KG1 (cell line): ENCODE measurements at places on chromosomes 7 and 10.

DNA sequence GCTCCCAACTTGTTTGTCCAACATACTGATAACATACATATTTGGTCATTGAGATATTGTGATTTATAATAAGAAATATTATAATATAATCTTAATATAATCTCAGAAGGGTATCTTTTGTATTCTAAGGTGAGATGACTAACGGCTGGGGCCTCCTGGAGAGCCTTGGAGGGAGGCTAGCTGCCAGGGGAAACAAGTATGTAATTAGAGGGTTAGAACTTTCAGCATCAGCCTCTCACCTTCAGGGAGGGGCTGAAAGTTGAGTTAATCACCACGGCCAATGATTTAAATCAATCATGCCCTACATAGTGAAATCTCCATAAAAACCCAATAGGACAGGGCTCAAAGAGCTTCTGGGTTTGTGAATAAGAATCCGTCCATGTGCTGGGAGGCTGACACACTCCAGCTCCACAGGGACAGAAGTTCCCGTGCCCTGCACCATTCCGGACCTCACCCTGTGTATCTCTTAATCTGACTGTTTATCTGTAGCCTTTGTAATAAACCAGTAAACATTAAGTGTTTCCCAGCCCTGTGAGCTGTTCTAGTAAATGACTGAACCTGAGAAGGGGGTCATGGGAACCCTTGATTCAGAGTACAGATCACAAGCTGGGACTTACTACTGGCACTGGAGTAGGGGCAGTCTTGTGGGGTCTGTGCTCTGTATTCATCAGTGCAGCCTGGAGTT is 86.3 kb upstream of the STEAP1B start:
- DNase-seq: no peak

DNA sequence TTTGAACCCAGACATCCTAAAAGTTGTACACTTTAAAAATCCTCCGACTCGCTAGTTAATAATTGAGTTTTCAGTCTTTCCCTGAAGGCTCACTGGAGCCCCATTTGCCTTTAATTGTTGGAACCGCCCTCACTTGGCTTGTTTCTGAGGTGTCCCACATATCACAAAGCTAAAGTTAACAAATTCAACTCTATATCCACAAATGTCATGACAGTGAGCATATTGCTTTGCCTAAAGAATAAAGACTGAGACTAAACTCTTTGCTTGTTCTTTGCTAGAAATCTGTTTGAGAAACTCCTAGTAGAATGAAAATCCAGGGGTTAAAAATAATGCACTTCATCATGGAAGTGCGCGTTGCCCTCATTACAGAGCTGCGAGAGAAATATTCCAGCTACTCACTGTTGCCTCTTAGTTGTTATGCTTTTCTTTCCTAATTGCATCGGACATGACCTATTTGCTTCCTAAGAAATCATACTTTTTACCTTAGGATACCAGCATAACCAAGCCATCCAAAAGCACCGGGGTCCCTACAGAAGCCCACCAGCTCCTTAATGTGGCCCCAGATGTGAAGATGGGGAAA is 752 bp downstream of the THSD7A start:
- DNase-seq: no peak

DNA sequence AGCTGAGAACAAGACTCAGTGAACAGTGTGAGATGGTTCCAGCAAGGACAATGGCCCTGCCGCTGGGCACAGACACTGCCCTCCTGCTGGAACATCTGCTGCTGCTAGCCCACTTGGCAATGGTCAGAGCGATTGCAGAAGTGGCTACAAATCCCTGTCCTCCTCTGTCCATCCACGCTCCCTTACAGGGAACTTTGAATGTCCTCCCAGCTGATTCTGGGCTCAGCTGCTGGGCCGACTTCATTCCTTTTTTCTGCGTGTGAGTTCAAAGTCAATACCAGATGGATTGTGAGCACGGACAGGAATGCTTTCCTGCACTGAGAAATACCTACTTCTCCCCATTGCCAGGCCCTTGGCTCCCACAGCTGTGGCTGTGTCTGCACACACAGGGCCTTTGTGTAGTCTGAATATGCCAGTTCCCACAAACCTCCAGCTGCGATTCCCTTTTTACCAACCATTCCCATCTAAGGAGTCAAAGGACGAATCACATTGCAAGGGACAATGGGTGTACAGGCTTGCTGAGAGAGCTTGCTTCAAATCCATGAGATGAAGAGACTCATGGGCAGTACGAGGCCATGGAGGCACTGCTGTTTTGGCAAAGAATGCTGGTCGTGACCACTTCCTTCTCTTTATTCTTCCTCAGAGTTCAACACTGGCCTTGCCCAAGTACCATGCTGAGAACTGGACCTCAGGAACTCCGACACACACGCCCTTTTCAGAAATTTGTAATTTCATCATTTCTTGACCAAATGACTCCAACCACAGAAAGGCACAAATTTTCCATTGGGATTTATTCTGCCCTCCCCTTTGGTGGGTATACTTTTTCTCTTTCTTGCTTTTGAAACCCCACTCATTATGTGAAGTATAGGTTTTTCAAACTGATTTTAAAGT is 44.2 kb downstream of the BPGM start:
- no peak for DNase-seq

DNA sequence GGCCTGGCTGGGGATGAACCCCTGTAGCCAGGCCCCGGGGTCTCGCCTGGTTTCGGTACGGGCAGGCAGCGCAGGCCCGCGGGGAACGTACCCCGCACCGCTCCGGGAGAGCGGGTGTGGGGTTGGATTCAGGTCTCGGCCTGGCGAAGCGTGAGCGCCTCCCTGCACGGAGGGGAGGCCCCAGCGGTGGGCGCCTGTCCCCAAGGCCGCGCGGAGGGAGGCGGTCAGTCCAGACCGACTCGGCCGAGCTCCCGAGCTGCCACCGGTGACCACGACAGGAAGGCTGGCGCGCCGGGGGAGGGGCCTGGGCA is 378 bp upstream of the INPP5F start:
- no peak for DNase-seq

GRCh38 chr10:32957341-32958084 is 517 bp downstream of the ITGB1 start:
- DNase-seq: no peak

- no peak for DNase-seq
Observed at GRCh38 chr7:151243408-151244195, 4.9 kb downstream of the SMARCD3 start.

- no peak for DNase-seq
Observed at GRCh38 chr10:28869606-28870201, 192.4 kb downstream of the BAMBI start.

GRCh38 chr7:149261316-149261828 is 624 bp upstream of the ZNF783 start:
- no peak for DNase-seq

- no peak for DNase-seq
Observed at GRCh38 chr10:110845756-110846620, 25.7 kb upstream of the PDCD4 start.

- DNase-seq: no peak
Observed at GRCh38 chr7:83130623-83131545, 31.8 kb downstream of the PCLO start.

DNA sequence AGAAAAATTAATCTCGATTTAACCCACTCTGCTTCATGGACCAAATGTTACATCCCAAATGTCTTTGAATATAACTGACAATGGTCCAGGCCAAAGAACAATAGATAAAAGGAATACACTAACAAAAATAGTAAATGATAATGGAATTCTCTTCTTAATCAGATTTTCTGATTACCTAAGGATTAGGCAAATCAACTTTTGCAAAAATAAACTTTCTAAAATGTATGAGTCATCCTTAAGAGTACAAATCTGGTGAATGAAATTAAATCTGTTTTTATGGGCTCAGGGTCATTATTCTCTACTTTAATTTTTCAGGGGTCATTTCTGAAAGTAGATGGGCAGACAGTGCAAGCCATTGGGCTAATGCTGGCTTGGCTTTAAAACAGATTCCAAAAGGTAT is 102.1 kb upstream of the FAM13C start:
- DNase-seq: no peak

- no peak for DNase-seq
Observed at GRCh38 chr7:45174328-45174610, 16.7 kb downstream of the RAMP3 start.

GRCh38 chr7:114468844-114469243 is 54.2 kb downstream of the FOXP2 start:
- DNase-seq: no peak

- no peak for DNase-seq
Observed at GRCh38 chr7:44073664-44074348, 8.4 kb upstream of the PGAM2 start.

DNA sequence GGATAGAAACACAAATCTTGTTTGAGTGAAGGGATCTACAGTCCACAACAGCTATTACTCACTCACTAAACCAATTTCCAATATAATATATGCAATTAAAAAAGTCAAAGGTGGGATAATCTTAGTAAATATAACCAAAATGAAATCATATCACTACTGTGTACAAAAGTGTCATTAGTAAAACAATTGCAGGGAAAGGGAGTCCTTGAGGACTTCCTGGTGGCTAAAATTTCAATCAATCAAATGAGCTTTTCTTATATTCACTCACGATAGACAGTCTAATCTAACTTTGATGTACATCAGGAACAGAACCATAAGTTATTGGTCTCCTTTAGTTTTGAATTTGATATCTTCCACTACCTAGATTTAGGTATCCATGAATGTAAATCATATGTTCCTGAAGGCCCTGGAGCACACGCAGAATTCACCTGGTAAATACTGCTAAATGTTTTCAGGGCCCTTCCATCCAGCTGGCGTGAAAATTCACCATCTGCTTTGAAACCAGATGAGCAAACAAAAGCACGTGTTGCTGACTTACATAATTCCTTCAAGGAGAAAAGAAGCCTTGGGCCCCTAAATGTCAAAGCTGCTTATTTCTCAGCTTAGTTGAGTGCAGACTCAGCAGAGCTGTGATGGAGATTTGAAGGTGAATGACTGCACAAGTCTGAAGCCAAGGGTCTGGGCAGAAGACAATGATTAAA is 159.3 kb upstream of the TMEM196 start:
- no peak for DNase-seq

- no peak for DNase-seq
Observed at GRCh38 chr7:46881507-46882127, 700.3 kb downstream of the TNS3 start.

DNA sequence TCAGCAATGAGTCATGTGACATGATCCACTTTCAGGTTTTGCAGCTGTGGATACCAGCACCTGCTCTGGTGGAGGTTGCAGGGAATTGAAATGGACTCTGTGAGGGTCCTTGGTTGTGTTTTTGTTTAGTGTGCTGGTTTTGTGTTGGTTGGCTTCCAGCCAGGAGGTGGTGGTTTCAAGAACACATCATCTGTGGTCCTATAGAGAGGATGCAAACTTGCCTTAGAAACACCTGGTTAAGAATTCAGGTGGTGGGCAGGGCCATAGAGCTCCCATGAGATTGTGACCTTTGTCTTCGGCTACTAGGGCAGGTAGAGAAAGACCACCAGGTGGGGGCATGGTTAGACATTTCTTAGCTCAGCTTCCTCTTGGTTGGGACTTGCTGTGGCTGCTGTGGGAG is 59.2 kb upstream of the CYP2C9 start:
- no peak for DNase-seq

- DNase-seq: no peak
Observed at GRCh38 chr10:126111516-126111915, 215.2 kb downstream of the FANK1 start.

DNA sequence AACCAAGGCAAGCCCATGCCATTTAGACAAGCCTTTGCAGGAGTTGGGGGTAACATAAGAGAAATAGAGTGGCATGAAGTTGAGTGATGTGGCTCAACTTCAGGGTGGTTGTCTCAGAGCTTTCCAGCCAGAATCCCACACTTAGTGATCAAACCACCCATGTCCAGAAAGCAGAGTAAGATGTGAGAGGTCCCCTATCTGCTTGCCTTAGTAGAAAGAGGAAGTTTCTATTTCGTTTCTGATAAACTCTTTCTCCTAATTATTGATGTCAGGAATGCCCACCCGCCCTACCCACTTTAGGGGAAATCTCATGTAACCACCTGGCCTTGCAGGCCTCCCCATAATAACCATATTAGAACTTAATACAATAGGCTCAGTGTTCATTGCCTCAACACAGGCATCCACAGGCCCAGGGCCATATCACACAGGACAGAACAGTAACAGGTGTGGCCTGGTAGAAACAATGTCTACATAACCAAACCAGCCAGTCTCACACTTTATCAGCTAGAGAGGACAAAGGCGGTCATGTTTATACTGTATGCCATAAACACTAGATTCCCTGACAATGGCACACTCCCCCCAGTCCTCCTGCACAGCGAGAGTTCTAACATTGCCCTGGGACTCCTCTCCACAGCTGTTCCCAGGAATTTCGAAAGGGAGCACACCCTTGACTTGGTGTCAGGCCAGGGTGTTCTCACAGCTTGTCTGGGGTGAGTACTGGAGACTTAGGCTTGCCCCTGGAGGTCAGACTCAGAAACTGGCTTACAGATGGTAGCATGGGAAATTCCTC is 364.4 kb downstream of the CXCL12 start:
- DNase-seq: no peak

GRCh38 chr10:128549101-128549608 is 422.9 kb upstream of the MKI67 start:
- no peak for DNase-seq

DNA sequence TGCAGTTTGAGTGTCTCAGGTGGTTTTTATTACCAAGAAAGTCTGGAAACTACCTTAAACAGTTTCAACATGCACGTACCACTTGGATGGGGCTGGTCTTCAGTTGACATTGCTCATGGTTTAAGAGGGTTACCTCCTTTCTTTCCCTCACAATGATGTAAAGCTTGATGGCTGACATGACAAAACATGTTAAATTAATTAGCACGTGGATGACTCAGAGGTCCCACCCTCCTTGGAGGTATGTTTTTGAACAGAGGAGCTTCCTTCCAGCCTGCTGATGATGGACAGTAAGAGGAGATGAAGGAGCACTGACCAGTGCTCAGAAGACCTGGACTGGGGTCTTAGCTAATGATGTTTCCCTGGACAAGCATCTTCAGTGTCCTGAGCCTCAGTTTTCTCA is 322.3 kb upstream of the PODXL start:
- DNase-seq: no peak

DNA sequence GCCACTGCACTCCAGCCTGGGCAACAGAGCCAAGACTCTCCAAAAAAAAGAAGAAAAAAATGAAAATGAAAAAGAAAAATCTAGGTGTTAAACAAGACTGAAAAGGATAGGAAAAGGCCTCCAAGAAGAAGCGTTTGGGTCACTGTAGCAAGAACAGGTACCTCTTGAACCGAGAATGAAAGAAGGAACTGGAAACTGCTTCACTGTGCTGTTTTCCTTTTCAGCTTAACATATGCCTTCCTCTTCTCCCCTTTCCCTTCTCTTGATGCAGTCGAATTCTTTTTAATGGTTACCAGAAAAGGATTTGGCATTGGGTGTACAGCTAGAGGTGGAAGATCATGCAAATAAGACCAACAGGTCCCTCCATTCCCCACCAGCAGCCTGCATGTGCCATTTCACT is 28.1 kb downstream of the LRRC4 start:
- DNase-seq: no peak

GRCh38 chr7:57482-58255 is 134.7 kb upstream of the FAM20C start:
- no peak for DNase-seq

GRCh38 chr10:31033147-31033546 is 1.5 kb upstream of the ZNF438 start:
- DNase-seq: no peak
